CD4-positive, alpha-beta memory T cell (primary cell): ENCODE measurements at places on chromosomes 6 and 20. TPM values are rescaled to one million over a fixed set of nuclear protein-coding genes. Genes with fewer than 3 reads are reported as not detected.

MYMX gene
- total RNA-seq, result not detected

DNMT3B gene
- total RNA-seq, result 0.38 TPM

LY6G6F gene
- not detected for total RNA-seq

- no peak for DNase-seq
These were observed 442.1 kb downstream of the BCKDHB start for GRCh38 chr6:80548532-80548931.

GRCh38 chr20:62938105-62938888 is at the start of gene GID8:
Gene GID8, plus strand, starts transcription at chr20:62938147. Its CDS starts 3,356 bp downstream, at chr20:62941503.
- DNase-seq, result no peak

DNA sequence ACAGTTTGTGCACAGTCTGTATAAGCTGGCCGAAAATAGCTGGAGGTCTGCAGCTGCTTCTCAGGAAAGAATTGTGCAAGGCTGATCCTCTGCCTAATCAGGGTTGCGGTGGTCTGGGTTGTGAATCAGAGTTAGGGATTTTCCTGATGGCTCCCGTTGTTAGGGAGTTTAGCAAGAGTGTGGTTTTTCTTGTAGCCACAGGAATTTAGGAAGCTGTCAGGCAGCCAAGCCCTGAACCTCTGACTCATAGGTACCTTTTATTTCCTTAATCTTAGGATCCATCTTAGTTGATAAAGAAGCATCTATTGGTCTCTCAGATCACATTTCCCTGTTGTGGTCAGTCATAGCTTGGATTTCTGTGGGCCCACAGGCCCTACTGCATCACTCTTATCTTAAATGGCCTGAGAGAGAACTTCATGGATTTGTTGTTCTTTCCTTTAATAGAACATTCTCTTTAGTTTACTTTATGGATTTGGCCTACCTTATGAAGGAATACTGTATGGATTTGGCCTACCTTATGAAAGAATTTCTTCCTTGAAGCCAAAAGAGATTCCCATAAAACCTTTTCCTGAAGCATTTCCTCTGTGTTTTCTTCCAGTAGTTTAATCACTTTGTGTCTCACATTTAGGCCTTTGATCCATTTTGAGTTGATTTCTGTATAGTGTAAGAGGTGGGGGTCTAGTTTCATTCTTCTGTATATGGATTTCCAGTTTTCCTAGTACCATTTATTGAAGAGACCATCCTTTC is 10.3 kb downstream of the KIF25 start:
- DNase-seq, result no peak

DNA sequence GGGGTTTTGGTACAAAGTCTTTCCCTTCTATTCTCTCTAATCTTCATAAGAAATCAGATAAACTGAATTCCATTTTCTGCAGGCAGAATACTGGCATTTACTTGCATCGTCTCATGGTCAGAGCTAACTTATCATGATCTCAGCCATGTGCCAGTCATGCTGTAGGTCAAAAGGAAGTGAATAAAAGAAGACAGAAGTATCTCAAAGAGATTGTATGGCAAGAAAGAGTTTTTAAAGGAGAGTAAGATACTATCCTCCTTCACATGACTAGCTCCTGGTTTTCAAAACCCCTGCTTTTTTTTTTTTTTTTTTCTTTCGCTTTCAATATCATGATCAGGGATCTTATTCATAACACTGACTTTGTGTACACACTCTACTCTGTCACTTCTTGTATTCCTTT is 398.3 kb downstream of the C6orf118 start:
- no peak for DNase-seq

GRCh38 chr20:63530788-63531160 is 6.4 kb downstream of the PTK6 start:
- no peak for DNase-seq
